ENCODE measurements at places on chromosomes 6 and 20.

DNA sequence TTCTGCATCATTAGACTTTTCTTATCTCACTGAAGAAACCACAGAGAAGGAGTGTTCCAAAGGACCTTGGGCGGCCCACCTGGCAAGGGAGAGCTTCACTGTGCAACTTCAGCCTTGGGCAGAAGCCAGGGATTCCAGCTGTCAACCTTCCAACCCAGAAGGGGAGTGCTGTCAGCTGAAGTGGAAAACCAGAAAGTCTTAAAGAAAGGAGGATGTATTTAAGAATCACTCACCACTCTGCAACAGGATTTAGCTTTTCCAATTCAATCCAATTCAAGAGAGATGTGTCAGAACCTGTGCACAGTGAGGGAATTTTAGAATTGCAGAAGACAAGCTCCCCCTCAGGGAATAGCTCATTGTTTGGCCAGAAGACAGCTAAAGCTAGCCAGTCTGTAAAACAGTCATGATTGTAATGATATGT is 553.7 kb downstream of the CD83 start:
- DNase-seq: no peak

- no peak for DNase-seq
These were observed 13.8 kb downstream of the BRD2 start for GRCh38 chr6:32982084-32982701.

- no peak for DNase-seq
These were observed 481.1 kb downstream of the TFAP2B start for GRCh38 chr6:51299621-51300380.

- peak; percentile 60 for DNase-seq
These were observed 1.1 kb downstream of the TCP11 start for GRCh38 chr6:35139924-35140638.

GRCh38 chr20:32569380-32570305 is 15.5 kb downstream of the NOL4L start:
- DNase-seq: peak; percentile 23

GRCh38 chr20:63160641-63161175 is 55.2 kb downstream of the YTHDF1 start:
- no peak for DNase-seq

DNA sequence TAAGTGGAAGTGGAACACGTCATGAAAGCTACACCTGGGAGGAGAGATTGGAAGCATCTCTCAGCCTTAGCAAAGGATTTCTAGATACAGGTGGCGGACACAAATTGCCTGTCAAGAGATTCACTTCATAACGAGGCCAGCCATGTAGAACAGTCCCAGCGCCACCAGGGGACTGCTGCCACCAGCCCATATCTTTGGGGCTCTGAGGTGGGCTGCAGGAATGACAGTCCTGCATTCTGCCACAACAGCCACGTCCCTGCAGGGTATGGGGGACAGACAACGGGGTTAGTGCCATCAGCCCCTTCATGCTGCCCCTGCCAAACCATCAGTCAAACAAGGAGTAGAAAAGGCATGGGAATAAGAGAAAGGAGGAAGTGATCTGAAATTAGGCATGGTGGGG is 81.2 kb upstream of the SASH1 start:
- DNase-seq: no peak

DNA sequence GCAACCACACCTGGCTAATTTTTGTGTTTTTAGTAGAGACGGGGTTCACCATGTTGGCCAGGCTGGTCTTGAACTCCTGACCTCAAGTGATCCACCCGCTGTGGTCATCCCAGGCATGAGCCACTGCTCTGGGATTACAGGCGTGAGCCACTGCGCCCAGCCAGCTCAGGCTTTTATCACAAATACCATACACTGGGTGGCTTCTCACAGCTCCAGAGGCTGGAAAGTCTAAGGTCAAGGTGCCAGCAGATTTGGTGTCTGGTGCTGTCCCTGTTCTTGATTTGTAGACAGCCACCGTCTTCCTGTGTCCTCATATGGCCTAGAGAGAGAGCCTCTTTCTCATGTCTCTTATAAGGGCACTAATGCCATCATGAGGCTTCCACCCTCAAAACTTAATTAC is 25.9 kb downstream of the SHLD1 start:
- no peak for DNase-seq

DNA sequence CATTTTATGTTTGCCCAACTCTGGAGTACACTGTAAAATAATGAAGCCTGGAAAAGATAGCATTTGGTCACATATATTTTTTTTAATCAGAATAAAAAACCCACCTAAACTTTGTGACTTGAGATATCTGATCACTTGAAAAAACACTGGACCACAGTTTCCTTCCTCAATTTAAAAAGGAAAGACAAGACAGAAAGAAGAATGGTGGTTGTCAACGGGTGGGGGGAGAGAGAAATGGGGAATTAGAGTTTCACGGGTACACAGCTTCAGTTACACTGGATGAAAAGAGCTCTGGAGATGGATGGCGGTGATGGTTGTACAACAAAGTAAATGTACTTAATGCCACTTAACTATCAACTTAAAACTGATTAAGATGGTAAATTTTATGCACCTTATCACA is 14.7 kb upstream of the DST start:
- no peak for DNase-seq

- no peak for DNase-seq
These were observed 10.8 kb downstream of the UFL1 start for GRCh38 chr6:96532399-96532798.

DNA sequence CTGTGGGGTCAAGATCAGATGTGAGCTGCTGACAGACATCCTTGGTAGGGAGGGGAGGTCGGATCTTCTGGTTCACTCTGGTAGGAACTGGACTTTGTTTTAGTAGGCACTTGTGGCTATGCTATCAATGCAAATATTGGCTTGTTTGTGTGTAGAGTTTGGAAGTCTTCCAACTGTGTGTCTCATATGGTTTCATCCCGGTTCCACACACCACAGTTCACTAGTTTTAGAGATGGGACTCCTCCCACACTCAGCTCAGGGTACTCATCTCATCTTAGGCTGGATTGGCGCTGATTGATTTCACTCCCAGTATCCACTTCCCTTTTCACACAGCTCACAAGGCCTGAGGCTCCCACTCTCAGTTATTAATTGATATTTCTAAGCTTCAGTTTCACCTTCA is 161.3 kb downstream of the THBS2 start:
- no peak for DNase-seq

- no peak for DNase-seq
These were observed 147.9 kb upstream of the SHLD1 start for GRCh38 chr20:5602346-5602745.

GRCh38 chr20:16574656-16575355 is 1.6 kb upstream of the KIF16B start:
- DNase-seq: peak; percentile 86

DNA sequence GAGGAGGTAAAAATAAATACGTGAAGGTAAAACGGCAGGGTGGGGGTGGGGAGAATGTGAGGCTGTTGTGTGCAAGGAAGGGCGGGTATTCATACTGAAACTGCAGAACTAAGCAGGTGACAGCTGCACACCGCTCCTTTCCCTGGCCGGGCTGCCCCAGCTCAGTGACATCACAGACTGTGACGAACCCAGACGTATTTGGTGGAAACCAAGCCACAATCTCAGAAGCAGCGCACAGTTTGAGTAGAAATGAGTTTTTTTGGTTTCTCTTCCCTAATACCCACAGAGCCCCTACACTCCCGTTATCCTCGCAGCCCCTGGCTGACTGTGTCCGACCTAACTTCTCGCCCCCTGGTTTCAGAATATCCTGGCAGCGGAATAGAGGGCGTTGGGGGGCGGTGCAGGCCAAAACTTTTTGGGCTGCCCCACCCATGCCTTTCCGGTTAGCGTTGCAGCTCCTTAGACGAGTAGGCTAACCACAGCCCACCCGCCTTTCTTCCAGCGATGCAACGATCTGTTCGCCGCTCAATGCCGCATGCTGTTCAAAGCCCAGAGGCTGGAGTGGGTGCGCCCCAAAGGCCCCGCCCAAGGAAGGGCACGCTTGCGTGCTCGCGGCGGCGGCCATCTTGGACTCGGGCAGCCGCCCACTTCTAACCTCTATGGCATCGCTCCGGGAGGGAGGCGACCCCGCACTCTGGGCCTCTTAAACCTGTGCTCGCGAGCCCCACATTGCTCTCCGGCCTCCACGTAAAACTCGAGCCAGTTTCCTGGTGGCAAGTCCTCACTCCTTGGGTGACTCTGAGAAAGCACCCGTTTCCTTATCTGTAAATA is 9.1 kb downstream of the BAK1 start:
- peak; percentile 93 for DNase-seq

- DNase-seq: no peak
These were observed 155.8 kb downstream of the MBOAT1 start for GRCh38 chr6:20056350-20056992.

GRCh38 chr6:4103929-4104328 is 25.0 kb upstream of the FAM217A start:
- no peak for DNase-seq

- DNase-seq: no peak
These were observed 179.7 kb upstream of the SCGN start for GRCh38 chr6:25472306-25472705.

DNA sequence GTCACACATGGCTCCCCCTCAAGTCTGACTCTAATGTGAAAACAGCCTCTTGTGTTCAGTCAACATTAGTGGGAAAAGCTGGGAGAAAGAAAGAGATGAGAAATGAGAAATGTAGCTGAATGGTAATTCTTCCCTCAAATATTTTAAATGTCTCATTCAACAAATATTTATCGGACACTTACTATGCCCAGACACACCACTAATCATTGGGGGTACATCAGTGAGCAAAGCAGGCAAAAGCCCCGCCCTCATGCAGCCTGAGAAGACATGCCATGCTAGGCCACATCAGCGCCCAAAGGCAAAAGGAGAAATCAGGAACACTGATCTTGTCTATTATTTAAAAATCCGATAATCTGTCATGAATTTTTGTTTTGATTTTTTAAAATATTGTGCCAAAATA is 89.9 kb upstream of the ASF1A start:
- DNase-seq: no peak

DNA sequence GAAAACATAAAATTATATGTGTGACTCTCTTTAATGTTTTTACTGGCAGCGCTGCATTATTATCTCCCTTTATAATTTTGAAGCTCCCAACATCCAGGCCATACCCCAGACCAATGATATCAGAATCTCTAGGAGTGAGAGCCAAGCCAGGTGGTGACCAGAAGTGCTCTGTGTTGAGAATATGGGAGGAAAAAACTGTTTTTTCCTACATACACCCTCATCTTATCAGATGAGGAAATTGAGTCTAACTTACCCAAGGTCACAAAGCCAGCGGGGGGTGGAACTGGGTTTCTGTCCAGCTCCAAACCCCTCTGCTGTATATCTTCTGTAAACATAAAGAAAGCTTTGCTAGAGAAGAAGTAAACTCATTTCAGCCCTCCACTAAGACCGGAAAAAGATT is 42.5 kb downstream of the LY86 start:
- no peak for DNase-seq

DNA sequence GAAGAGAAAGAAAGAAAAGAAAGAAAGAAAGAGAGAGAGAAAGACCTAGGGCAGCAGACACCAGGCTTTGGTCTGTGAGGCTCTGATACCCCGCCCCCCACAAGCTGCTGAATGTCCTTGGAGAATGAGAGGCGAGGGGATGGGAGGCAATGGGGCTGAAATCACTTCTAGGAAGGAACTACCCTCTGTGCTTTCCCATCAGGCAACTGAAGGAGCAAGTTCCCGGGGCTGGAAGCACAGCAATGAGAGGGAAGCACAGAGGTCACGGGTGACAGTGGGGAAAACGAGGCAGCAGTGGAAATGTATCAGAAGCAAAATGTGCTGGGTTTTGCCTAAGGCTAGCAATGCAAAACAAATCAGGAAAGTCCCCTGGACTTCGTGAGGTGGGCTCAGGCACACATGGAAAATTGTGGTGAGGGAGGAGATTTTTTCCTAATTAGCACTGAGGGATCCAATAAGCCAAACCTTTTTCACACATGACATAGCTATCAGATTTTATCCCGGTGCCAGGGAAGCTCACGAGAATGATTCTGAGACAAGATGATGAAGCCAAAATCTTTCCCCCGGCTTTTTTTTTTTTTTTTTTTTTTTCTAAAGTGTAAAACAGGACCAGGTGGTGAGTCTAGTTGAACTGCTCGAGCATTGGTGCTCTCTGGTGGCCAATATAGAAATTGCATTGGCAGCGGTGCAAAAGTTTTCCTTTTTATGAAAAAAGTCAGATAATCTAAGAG is 16.8 kb upstream of the ARFGEF2 start:
- peak; percentile 76 for DNase-seq

DNA sequence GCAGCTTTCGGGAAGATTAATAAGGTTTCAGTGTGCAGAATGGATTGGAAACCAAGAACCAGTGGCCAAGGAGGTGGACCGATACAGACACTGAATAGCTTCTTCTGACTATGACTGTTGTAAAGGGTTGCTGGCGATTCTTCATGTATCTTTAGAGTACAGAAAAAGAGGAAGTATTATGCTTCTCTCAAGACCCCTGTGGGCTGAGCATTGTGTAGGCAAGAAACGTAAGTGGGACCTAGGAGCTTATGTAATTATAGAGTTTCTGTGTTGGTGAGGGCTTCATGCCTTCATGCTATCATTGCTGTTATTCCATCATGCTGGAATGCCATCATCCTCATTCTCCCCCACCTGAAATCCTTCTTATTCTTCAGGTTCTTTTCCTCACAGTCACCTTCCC is 105.4 kb upstream of the AKIRIN2 start:
- DNase-seq: no peak

DNA sequence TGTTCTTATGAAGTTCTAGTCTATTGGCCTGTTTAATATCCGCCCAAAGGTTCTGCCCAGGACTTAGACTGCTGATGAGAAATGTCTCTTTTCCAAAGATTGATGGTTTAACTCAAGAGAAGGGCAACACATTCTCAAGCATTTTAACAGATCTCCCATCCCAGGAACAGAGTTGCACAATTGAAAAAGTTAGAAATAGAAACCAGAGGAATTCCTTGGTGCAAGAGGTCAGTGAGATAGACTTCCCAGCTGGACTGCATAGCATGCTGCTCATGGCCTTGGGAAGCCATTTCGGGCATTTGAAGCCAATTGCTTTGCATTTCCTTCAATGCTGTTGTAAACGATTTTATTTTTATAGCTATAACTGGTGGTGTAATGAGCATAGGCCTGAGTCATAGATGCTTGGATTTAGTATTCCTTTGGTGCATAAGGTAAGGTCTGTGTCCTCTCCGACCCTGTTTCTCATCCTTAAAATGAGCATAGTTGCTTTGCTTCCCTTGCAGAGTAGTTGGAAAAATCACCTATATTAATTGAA is 292.2 kb upstream of the JAG1 start:
- DNase-seq: no peak

DNA sequence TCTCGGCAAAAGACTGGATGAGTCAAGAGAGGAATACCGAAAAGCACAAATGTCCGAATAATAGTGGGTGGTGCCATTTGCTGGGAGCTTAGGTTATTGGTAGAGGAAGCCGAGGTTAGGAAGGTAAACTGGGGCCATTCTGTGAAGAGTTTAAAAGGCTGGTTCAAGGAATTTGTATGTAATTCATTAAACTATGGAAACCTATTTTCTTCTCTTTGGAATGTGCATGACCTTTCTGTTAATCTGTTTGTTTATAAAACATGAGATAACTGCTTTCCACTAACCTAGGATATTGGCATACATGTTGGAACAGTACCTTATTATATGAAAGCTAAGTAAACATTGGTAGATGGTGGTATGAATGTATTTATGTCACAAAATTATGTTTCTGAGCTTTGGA is 71.8 kb downstream of the LCA5 start:
- DNase-seq: no peak

Measured in CD4-positive, alpha-beta T cell treated with Interleukin-12 subunit alpha and Interleukin-12 subunit beta, for 1 hour (primary cell).